ENCODE measurements at places on chromosomes 6 and 20. TPM values are rescaled to one million over a fixed set of nuclear protein-coding genes. Genes with fewer than 3 reads are reported as not detected.
A peak's percentile ranks its signal among the peaks of the same experiment; 100 is the strongest.

- H3K27ac ChIP-seq = no peak overlapping the region
- no peak for DNase-seq
- H3K27me3 ChIP-seq = no peaks in the 10 kb centered on the region
- no peaks in the 10 kb centered on the region for H3K36me3 ChIP-seq
- no peaks in the 10 kb centered on the region for H3K4me1 ChIP-seq
These were observed 197.2 kb upstream of the THEMIS start for GRCh38 chr6:128098000-128098581.

- no peak overlapping the region for H3K4me3 ChIP-seq
- H3K4me1 ChIP-seq = peaks cover 12% of the 10 kb centered on the region
- no peak for DNase-seq
- H3K27ac ChIP-seq = no peak overlapping the region
- no peaks in the 10 kb centered on the region for H3K36me3 ChIP-seq
These were observed 26.3 kb downstream of the ELOVL5 start for GRCh38 chr6:53322188-53323029.

DNA sequence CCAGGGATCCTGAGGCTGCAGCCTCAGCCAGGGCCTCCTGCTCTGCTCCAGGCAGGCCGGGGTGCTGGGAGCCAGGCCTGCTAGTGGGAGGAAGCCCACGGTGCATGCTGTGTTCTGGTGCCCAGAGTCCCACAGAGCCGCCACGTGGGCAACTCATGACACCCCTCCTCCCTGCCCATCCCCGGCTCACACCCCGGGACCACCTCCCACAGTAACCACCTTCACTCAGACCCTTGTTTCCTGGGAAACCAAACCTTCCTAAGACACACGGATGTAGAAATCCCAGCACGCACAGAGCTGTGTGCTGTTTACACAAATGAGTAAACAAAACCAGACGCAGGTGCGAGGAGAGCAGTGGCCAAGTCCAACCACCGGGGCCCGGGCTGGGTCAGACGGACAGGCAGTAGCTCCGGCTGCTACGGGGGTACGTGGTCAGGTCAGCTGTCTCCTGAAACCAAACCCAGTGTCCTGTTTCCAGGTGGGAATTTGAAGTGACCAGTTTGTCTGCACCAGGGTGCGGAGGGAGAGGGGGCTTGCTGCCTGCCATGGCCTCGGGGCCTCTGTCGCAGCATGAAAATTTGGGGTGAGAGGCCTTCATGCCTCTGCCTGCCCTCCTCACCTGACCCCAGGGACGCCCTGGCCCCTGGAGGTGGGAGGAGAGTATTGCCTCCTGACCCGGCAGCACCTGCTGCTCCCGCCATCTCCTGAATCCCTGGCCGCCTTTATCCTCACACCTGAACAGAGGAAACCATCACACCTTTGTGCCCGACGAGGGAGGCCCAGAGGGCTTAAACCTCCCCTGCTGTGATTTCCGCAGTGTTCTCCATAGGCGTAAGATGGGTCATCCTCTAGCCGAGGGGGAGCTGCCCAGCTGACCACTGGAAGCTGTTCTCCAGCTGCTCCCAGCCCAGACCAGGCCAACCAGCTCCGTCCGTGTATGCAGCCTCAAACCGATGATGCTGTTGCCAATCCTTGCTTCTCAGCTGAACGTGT is 52.0 kb upstream of the SMOC2 start:
- DNase-seq = peak; percentile 75
- no peak overlapping the region for H3K4me3 ChIP-seq
- no peaks in the 10 kb centered on the region for H3K27me3 ChIP-seq
- H3K36me3 ChIP-seq = no peaks in the 10 kb centered on the region
- H3K27ac ChIP-seq = no peak overlapping the region

- H3K4me1 ChIP-seq = no peaks in the 10 kb centered on the region
- H3K27me3 ChIP-seq = no peaks in the 10 kb centered on the region
- no peaks in the 10 kb centered on the region for H3K36me3 ChIP-seq
- H3K4me3 ChIP-seq = no peak overlapping the region
- no peak overlapping the region for H3K27ac ChIP-seq
These were observed 7.2 kb downstream of the TGM2 start for GRCh38 chr20:38157635-38158495.

Gene ULBP1
- total RNA-seq = 0.55 TPM

Gene PDE10A
- 24.3 TPM for total RNA-seq
